ENCODE measurements at places on chromosomes 3 and 15.

DNA sequence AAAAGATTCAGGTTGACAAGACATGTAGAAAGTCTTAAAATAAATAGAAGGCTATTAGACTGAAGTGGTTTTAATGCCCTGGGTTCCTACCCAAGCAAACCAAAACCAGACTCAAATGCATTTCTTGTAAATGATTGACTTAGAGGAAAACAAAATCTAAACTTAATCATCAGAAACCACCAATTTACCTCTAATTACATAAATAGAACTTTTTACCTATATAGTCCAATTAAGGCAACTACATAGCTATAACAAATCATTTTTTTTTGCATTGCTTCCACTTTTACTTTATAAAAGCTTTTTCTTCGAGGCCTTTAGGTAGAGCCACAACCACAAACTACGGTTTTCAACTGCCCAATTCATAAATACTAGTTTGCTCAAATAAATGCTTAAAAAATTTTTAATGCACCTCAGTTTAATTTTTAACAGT, 231.3 kb upstream of the ARHGEF26 start:
- DNase-seq, result no peak

DNA sequence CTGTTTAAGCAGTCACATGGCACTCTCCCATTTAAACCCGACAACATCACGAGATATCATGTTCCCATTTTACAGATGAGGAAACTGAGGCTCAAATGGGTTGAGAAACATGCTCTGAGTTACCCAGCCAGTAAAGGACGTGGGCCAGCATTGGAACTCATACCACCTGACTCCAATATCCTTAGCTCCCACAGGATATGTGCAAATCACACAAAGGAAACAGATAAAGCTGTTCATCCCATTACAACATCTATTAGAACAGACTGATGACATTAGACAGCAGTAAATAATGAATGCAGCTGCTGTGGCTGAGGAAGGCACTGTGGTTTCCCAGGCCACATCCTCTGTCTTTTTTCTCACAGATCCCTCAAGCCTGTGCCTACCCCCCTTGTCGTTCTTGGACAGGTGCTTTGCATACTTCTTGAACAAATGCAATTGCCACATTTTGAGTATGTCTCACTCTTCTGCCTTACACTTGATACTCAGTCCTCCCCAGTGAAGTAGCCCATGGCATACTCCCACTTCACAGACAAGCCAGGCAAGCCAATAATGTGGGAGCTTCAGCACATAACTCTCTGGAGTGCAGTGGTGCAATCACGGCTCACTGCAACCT, 17.7 kb downstream of the FRMD4B start:
- DNase-seq, result no peak

DNA sequence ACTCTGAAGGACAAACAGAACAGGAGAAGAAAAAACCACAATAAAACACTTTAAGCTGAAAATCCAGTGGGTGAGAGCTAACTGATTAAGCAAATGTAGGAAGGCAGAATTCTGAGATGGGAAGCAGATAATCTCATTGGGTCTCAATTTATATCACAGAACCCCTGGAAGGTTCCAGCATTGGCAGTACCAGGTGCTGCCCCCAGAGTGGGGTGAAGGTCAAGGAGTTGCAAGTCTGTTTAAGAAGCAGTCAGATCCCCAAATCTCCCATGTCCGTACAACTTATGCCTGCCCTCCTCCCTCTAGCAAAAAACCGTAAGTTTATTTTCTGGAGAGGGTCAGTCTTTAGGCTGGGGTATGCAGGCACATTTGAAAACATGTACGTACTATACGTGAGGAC, 45.1 kb downstream of the PXK start:
- DNase-seq, result no peak

- peak; percentile 62 for DNase-seq
Observed at GRCh38 chr15:100663915-100664281, 61.5 kb downstream of the ASB7 start.

GRCh38 chr3:67200618-67201017, 202.5 kb downstream of the KBTBD8 start:
- DNase-seq, result no peak

DNA sequence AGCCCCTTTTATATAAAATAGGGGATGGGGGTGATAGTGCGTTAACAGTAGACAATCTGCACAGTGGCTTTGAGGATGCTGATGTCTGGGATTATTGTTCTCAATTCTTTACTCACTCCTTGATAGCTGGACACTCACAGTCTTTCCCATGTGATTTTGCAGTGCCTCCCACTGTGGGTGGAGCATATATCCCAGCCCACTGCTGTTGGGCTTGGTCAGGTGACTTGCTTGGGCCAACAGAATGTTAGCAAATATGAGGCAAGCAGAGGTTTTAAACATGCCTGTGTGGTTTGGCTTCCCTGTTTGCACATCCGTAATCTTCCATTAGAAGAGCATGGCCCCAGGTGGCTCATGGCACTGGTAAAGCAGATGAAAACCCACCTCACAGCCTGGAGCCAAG, 46.5 kb downstream of the CPA3 start:
- DNase-seq, result no peak

GRCh38 chr15:99732751-99733267, 428 bp downstream of the LYSMD4 start:
- no peak for DNase-seq

GRCh38 chr15:23038726-23039142, 635 bp downstream of the TUBGCP5 start:
- peak; percentile 55 for DNase-seq

GRCh38 chr3:62884096-62884870, 9.1 kb upstream of the CADPS start:
- DNase-seq, result no peak

GRCh38 chr15:83364501-83364900, 80.0 kb upstream of the BNC1 start:
- DNase-seq, result no peak

DNA sequence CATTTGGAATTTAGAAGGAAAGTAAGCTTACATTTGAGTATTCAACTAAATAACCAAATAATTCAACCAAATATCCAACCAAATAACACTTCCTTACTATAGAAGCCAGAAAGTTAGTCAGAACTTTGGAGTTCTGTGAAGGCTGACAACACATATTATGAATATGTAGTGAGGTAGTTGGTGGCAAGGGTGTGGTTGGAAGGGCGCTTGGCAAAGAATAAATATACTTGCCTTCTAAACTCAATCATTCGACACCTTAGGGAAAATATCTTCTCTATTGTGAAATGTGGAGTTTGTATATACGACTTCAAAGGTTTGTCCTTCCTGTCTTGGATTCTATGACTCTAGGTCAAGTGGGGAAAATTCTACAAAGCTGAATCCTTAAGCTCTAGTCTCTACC, 111.7 kb upstream of the OSTN start:
- no peak for DNase-seq

DNA sequence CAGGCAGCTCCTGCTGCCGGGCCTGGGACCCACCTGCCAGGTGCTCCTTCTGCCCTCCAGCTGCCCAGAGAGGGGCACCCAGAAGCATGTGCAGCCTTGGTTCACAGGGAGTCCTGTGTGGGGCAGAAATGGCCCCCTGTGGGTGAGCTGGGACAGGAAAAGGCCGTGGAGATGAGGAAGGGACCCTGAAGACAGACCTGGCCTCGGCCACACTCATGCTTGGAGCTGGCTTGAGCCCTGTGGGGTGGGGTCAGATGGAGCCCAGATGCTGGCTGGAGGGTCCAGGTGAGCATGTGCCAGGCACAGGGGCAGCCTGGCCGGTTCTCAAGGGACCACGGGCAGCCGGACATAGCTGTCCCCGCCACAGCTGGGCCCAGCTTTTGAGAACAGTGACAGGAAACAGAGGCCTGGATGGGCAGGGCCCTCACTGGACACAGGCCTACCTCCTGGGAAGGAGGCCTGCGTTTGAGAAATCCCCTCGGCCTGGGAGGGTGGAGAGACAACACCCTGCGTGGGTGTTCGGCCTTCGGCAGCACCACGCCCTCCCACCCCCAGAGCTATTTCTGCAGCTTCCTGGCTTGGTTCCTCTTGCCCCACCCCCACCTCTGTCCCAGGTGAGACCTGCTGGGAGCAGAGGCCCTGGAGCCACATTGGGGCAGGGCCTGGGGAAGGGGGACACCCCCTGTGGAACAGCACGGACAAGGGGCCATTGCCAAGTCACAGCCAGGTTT, 132.6 kb upstream of the MEF2A start:
- DNase-seq, result no peak

DNA sequence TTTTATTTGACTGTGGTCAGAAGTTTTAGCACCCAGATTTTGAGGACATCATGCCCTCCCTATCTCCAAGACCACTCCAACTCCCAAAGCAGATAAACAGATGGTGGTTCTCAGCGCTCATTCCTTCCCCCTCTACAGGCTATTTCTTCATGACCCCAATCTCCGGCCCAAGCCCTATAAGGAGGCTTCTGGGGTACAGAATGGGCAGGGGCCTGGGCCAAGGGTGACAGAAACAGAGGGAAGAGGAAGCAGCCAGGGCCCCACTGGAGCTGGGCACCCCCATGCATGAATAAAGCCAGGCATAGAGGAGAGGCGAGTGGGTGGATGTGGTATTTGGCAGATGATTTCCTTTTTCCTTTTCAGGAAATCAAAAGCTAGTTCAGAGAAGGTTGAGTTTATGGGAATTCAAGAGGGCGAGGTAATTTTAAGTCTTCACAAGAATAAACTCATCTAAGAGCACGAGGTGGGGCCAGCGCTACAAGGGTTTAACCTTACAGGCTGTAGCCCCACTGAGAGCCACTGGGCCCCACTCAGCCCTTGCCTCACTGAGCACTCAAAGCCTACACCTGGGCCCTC, 104.8 kb upstream of the HERC1 start:
- no peak for DNase-seq

DNA sequence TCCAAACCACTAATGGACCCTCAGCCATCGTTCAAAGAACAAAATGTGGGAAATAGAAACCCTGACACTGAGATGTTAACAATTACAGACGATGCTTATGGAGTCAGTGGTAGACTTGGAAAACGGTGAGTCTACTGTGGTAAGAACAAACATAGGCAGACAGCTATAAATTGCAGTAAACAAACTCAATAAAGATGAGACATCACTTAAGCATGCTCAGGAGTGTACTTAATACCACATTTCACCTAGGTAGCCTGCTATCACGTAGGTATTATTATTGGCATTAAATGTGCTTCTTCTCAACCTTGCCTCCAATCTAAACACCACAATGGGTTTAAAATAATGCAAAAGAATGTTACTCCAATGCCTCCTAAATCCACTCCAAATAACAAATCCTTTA, 2.5 kb downstream of the OSBPL10 start:
- DNase-seq, result no peak

GRCh38 chr3:26256224-26256623, 366.3 kb upstream of the LRRC3B start:
- DNase-seq, result no peak

DNA sequence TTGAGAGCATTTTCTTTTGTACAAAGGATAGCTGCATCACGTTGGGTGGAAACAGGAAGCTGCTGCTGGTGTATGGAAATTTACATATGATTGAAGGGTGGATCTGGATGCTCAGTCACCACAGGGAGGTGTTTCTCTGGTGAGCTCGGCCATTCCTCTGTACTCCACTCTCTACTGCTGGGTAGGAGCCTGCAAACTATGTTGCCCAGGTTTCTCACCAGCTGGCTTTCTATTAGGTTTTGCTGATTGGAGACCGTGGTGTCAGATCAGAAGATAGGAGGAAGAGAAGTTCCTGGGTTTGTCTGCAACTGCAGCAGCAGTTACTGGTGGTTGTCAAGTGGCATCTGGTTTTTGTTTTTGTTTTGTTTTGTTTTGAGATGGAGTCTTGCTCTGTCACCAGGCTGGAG, 61.7 kb downstream of the TAMM41 start:
- no peak for DNase-seq

DNA sequence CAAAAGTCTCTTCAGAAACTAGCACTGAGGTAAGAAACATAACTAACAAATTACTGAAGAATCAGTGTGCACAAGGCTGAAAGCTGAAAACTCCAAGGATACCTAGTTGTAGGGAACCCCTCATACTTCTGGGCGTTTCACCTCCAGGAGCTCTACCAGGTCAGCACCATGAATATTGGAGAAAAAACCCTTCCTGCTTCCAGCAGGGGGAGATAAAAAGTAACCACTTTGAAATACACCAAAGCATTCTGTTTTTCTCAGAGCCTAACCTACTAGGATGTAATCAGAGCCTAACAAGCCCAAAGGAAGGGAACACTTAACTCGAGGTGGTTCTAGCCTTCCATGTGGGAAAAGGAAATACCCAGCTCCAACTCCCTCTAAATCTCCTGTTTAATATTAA, 175.8 kb upstream of the MME start:
- DNase-seq, result no peak

GRCh38 chr3:158845765-158846350, 44.0 kb downstream of the MFSD1 start:
- peak; percentile 38 for DNase-seq

DNA sequence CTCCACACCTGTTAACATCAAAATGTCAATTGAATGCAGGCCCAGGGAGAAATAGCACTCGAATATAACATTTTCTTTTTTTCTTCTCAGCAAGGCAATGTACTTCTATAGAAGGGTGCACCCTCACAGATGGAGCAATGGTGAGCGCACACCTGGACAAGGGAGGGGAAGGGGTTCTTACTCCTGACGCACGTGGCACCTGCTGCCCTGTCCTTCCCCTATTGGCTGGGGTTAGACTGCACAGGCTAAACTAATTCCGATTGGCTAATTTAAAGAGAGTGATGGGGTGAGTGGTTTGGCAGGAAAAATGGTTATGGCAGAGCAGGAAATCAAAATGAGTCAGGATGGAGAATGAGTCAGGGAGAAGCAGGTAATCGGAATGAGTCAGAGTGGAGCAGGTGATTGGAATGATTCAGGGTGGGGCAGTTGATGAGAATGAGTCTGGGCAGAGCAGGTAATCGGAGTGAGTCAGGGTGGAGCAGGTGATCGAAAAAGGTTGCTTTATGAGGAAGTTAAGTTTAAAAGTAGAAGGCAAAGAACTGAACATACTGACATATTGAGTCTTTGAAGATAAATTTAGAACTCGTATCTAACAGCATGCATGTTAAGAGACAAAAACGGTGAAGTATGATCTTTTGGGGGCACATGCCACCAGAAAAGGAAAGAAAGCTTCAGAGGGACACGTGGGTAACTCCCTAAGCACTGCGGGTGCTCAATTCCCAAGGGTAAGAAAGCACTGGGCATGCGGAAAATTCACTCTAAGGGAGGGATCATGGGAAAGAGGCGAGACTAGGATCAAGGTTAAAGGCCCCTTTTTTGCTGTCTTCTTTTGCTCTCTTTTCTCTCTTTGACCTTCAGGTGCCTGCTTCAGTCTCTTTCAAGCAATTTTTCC, 72.9 kb upstream of the GALNT15 start:
- no peak for DNase-seq

- DNase-seq, result no peak
Observed at GRCh38 chr3:174186377-174186989, 672.7 kb upstream of the NAALADL2 start.
